ENCODE measurements at places on chromosomes 2 and 18.

DNA sequence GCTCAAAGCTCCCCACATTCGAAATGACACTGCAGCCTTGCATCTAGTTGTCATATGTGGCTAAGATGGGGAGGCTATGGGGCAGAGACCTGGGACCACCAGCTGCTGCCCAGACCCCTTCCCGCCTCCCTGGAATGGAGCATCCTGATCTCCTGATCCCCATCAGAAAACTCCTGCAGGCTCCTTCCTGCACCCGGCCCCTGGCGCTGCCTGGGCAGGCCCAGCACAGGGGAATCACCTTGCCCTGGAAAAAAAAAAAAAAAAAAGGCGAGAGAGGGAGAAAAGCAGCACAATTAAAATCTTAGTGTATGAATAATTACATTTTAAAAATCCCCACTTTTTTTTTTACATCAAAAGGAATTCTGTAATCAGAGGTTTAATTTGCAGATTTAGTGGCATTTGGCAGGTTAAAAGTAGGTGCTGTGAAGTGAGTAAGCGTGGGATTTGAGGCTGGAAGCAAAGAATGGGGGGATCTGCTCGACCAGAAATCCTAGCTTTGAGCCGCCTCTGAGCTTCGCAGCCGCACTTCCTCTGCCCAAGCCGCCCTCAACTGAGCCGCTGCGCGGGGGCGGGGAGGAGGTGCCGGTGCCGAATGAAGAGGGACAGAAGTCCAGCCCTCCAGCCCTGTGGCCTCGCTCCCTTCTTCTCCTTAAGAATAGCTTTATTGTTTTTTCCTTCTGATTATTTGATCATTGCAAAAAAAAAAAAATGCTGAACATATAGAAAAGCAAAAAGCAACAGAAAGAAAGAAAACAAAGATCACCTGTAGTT, 30.0 kb downstream of the THNSL2 start:
- DNase-seq = no peak

GRCh38 chr2:237134321-237135230, 48.9 kb downstream of the COPS8 start:
- no peak for DNase-seq

DNA sequence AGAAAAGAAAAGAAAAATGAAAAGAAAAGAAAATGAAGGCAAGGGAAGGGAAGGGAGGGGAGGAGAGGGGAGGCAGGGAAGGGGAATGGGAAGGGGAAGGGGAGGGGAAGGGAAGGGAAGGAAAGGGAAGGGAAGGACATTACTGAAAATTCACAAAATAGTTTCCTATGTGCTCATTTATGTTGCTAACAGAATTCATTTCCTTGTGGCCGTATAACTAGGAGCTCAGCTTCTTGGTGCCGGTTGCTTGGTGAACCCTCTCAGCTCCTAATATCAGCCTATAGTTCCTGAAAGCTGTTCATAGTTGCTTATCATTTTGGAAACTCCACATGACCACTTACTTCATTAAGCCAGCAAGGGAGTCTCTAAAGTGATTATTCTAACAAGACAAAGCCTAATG, 379.8 kb upstream of the TMEFF2 start:
- DNase-seq = no peak

GRCh38 chr2:44369392-44369791, 7.6 kb downstream of the CAMKMT start:
- no peak for DNase-seq

- no peak for DNase-seq
Observed at GRCh38 chr18:11565716-11566115, 43.7 kb upstream of the SLC35G4 start.

GRCh38 chr2:238098901-238099713, 1.0 kb upstream of the ESPNL start:
- DNase-seq = no peak

DNA sequence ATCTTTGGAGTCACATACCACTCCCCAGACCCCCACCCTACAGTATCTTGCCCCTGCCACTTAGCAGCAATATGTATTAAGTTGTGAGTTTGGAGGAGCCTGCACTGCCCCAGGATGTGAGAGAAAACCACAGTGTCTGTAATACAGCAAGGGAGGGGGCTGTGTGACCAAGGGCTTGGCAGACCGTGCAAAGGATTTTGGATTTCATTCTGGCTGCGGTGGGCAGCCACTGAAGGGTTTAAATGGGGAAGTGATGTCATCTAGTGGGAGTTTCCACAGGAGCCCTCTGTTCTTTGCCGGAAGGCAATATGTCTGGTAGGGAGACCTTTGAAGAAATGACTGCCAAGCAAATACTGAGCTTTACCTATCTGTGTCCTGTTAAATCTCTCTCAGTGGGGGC, 202.4 kb downstream of the FHOD3 start:
- no peak for DNase-seq

DNA sequence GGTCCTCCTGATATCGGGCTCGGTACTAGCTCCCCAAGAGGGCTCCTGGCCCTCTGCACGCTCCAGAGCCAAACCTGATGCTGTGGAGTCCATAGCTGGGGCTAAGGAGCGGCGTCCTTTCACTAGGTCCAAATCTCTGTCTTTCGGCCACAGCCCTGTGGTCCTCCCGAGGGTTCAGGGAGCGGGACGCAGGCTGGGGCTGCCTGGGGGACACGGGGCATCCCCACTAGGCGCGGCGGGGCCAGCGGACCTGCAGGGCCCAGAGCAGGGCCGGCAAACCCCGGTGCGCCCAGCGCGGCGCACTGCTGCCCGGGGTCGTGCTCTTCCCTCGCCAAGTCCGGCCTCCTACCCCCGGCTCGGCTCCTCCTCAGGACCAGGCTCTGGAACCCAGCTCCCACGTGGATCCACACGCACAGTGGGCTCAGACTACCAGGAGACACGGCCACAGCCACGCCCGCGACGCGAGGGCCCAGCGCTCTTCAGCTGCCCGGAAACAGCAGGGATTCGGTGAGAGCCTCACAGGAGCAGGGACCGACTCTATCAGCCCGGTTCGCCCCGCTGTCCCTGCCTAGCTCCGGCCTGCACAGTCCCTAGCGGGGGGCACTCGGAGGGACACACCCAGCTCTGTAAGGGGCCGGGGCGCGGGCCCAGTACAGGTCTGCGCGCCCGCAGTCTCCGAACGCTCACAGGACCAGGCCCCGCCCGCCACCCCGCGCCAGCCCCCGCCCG, 593 bp downstream of the ZNF514 start:
- no peak for DNase-seq

DNA sequence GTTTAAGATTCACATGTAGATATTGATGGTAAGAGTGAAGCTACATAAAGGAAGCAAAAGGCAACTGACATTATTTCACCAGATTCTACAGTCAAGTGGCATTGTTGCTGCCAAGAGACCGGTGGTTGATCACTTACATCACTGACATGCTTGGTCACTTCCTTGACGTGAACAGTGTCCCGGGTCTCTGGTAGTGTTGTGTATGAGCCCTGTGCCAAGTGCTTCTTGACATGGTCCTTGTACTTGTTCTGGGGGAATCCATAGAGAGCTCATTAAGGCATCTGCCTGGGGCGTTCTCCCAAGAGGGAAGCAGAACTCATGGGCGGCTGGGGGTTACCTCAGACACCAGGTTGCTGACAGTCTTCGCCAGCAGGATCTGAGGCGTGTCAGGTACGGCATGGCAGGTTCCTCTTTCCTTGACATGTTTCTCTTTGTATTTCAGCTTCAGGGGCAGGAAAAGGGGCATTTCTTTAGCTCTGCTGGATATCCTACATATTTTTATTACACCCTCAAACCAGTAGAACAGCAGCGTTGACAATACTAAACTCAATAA, 116.2 kb downstream of the RIF1 start:
- DNase-seq = no peak

- no peak for DNase-seq
Observed at GRCh38 chr2:161578998-161579397, 45.2 kb upstream of the SLC4A10 start.

GRCh38 chr18:811892-812375, at the start of gene YES1:
Gene YES1 (minus strand): TSS chr18:812242. CDS start chr18:756827, 55,415 bp downstream.
- DNase-seq = no peak

GRCh38 chr2:13550285-13551231, 833.8 kb downstream of the TRIB2 start:
- DNase-seq = no peak

GRCh38 chr2:104537116-104537515, 316.8 kb upstream of the POU3F3 start:
- DNase-seq = no peak

DNA sequence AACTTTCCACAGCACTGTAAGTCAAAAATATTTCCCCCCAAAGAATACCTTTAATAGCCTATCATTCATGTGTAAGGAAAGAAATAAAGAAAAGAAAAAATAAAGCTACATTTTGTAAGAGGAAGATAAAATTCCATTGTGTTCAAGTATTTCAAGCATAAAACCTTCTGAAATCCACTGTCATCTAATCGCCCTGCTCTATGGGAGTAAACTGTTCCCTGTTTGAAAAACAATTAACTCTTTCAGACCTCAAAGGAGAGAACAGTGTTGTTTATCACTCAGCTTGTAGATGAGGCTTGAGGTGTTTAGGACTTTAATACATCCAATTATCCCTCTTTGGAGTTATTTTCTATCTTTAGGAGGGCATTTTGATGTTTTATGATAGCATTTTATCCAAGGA, 112.2 kb upstream of the REG3G start:
- DNase-seq = no peak

DNA sequence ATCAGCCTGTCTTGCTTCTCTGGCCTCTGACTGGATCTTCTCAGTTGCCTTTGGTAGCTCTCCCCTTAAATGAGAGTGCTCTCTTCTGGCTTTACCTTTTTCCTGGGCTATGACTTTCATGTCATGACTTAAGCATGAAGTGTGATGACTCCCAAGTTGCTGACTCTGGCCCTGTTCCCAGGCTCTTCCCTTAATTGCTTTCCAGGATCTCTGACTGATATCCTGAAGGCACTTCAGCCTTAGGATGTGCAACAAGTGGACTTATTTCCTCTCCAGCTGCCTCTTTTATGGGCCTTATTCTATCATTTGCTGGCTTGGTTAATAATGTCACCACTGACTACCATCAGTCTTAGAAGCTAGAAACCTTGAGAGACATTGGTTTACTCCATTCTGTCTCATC, 17.4 kb downstream of the SEMA4F start:
- no peak for DNase-seq

GRCh38 chr2:28380219-28380618, 12.4 kb upstream of the FOSL2 start:
- DNase-seq = no peak

DNA sequence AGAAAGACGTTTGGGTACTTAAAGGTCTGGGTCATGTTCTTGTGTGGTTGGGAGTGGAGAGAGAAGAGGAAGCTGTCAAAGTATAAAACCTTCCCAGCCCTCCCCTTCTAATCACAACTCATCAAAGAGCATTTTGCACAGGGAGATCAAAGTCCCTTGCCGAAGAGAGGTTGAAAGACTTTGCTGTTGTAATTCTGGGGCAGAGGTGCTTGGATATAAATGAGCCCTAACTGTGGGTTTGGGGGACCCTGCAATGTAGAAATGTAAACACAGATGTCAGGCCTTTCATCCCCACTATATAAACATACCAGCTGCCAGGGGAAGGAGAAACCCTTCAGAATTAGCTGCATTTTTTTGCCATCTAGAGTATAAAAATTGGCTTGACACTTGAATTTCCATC, 182.1 kb downstream of the ETAA1 start:
- DNase-seq = no peak

DNA sequence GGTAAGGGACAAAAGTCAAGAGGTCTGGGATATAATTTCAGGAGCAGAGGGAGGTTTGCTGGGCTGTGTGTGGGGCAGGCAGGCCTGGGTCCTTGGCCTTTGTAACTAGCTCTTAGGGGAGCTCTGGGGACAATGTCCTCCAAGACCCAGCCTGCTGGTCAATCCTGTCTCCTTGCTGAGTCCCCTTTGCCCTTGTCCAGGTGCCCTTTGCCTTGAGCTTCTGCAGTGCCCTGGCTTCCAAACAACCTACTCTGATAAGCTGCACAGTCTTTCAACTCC, 30.0 kb upstream of the REEP1 start:
- DNase-seq = no peak

- no peak for DNase-seq
Observed at GRCh38 chr18:32688821-32689220, 84.0 kb downstream of the KLHL14 start.

DNA sequence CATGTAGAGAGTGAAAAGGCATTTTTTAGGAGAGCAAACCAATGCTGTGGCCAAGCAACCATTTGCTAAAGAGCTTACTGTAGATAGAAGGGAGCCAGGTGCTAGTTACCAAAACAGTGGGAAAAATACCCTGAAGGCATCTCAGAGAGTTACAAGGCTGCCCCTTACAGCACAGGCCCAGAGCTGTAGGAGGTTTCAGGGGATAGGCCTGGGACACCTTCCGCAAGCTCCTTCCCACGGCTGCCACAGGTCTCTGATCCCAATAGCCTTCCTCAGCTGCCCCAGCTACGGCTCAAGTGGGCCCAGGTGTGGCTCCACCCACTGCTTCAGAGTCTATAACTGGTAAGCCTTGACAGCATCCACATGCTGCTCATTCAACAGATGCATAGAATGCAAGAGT, 18.2 kb upstream of the PPM1B start:
- DNase-seq = no peak

DNA sequence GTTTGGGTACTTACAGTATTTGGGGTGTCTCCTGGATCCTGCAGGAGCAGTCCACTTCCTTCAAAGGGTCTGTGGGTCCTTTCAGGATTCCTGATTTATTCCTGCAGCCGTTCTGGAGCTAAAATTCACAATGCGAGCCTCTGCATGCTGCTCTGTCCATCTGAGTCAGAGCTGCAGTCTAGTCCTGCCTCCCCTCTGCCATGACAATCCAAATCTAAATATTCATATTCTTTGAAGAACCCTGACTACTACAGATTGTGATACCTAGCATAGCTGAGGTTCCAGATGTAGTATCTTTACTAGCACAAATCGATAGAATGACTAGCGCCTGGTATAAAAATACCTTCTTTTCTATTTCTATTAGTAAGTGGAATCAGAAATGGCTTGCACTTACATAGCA, 31.3 kb upstream of the GAREM1 start:
- no peak for DNase-seq

DNA sequence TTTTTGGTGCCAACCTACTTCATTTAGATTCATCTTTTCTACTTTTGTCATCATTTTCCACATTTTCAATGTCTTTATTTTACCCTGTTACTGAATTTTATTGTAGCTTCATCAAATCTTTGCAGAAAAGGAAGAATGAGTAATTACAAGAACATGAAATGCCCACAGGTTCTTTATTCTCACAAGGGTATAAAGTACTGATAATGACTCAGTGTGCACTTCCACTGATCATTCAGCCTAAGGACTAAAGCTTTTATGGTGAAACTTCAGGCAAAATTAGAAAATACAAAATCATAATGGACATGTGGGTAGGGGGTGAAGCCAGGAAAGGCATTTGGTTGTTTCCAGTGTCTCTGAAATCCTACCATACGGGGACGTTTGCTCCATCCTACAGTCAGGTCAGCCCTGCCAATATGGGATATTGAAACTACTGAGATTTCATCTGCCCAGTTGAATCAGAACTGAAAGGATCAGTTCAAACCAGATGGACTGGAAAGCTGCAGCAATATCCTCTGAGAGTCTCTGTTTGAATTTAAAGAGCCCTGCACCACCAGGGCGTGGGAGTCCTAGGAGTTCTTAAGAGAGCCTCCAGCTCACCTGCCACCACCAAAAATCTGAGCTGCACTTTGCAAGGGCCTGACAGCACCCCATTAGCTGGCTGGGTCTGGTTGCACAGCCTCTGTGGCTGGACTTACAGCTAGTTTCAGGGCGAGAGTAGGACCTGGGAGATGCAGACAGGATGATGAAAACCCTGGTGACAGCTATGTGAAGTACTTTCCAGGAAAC, 390.4 kb downstream of the CMPK2 start:
- no peak for DNase-seq

All from stimulated activated CD4-positive, alpha-beta T cell treated with anti-CD3 and anti-CD28 coated beads, Interleukin-1b, Interleukin-23, amount 100 ng/mL, for 1 hour (primary cell).